ENCODE measurements at places on chromosomes 13 and 19.

DNA sequence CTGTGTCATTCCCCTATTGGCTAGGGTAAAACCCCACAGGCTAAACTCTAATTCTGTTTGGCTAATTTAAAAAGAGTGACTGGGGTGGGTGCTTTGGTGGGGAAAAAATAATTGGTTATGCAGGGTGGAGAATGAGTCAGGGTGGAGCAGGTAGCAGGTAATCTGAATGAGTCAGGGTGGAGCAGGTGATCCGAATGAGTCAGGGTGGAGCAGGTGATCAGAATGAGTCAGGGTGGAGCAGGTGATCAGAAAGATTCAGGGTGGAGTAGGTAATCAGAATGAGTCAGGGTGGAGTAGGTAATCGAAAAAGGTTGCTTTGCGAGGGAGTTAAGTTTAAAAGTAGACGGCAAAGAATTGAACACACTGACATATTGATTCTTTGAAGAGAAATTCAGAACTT, 1218.8 kb upstream of the ATXN8OS start:
- DNase-seq = no peak

DNA sequence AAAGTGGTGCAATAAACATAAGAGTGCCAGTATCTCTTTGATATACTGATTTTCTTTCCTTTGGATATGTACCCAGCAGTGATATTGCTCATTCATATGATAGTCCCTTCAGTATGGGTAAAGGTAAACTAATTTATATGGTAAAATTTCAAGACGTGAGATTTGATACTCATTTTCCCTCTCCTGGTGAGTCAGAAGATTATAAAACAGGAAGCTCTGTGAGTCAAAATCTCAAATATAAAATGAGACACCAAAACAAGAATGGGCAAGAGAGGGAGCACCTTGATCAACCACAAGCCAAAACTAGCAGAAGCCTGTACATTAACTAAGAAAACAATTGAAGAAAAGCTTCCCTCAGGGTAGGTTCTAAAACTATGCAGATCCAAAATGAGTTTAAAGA, 216.3 kb downstream of the SLITRK6 start:
- DNase-seq = no peak

GRCh38 chr13:99905224-99905623, 66.3 kb downstream of the ZIC5 start:
- no peak for DNase-seq

DNA sequence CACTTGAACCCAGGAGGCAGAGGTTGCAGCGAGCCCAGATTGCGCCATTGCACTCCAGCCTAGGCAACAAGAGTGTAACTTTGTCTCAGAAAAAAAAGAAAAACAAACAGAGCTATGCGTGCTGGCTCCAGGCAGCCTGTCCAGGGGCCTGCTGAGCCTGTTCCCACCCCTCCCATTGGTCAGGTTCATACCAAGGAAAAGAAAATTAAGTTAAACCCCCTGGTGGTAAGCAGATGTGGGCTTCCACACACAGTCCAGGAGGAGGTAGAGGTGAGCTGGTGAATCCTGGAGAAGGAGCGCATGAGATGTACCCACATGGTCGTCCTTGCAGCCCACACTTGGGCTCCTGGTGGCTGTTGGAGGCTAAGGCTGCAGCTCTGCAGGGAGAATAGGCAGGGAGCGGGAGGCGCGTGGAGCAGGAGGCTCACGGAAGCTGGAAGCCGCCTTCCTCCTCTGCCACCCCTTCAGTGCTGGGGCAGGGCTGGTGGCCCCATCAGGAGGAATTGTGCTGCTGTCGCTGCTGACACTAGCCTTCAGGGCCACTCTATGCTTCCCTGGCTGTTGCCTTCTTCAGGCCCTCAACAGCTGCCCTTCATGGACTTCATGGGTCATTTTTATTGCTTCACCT, 10.5 kb upstream of the CHAMP1 start:
- no peak for DNase-seq

DNA sequence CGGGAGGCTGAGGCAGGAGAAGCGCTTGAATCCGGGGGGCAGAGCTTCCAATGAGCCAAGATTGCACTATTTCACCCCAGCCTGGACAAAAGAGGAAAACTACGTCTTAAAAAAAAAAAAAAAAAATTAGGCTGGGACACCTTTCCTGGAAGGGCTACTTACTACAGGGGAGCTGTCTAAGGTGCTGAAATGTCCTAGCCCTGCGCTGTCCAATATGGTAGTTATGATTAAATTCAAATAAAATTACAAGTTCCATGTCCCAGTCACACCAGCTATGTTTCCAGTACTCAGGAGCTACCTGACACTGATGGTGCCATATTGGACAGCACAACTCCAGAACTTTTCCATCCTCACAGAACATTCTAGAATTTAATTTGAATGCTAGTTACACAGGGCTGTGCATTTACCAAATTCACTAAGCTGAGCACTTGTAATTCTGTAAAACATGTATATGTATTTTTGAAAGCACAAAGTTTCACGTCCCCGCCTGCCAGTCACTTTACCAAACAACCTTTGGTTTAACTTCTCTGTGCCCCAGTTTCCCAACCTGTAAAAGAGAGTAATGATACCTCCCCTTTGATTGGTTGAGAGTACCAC, 9.2 kb upstream of the ZSCAN22 start:
- no peak for DNase-seq

GRCh38 chr13:113152691-113152983, 5.8 kb upstream of the PROZ start:
- DNase-seq = no peak

- no peak for DNase-seq
Observed at GRCh38 chr13:94061301-94061700, 418.2 kb downstream of the DCT start.

GRCh38 chr19:43152214-43152613, 34.1 kb downstream of the PSG5 start:
- no peak for DNase-seq

Data from stimulated activated CD4-positive, alpha-beta T cell treated with anti-CD3 and anti-CD28 coated beads, Interleukin-15, amount 100 ng/mL, for 1 hour (primary cell).